ENCODE measurements at places on chromosomes 16 and 17. TPM values are rescaled to one million over a fixed set of nuclear protein-coding genes. Genes with fewer than 3 reads are reported as not detected.

TMEM208 gene
- 36.3 TPM for total RNA-seq

MRPL58 gene
- total RNA-seq: 23.3 TPM

RSKR gene
- total RNA-seq: 31.9 TPM

HAGHL gene
- total RNA-seq: 32.0 TPM

TBC1D26 gene
- 0.46 TPM for total RNA-seq

SCGB1C2 gene
- total RNA-seq: not detected

ASIC2 gene
- not detected for total RNA-seq

SLC9A5 gene
- 1.7 TPM for total RNA-seq

MSLN gene
- not detected for total RNA-seq

MEFV gene
- 0.25 TPM for total RNA-seq

TAOK1 gene
- total RNA-seq: 78.8 TPM

NPTX1 gene
- total RNA-seq: 0.57 TPM

PITPNM3 gene
- total RNA-seq: 0.49 TPM

CDH1 gene
- total RNA-seq: 1.7 TPM

FBXW10 gene
- total RNA-seq: not detected

ARL5C gene
- total RNA-seq: not detected

KRT24 gene
- total RNA-seq: not detected

PRSS33 gene
- total RNA-seq: not detected

SHISA9 gene
- 0.19 TPM for total RNA-seq

OR1A2 gene
- total RNA-seq: not detected

CDH16 gene
- not detected for total RNA-seq

ZNF423 gene
- not detected for total RNA-seq

Data from B cell (primary cell).